Stimulated activated CD4-positive, alpha-beta T cell treated with anti-CD3 and anti-CD28 coated beads, Interleukin-1b, Interleukin-23, amount 100 ng/mL, for 1 hour (primary cell): ENCODE measurements at places on chromosomes 3 and 15.
A peak's percentile ranks its signal among the peaks of the same experiment; 100 is the strongest.

DNA sequence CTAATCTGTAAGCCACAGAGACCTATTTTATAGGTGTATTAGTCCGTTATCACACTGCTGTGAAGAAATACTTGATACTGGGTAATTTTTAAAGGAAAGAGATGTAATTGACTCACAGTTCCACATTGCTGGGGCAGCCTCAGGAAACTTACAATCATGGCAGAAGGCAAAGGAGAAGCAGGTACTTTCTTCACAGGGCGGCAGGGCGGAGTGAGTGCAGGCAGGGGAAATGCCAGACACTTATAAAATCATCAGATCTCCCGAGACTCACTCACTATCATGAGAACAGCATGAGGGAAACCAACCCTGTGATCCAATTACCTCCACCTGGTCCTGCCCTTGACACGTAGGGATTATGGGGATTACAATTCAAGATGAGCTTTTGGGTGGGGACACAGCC lies 108.7 kb downstream of the GALK2 start:
- no peak for DNase-seq

- DNase-seq = no peak
Observed at GRCh38 chr3:27573780-27574437, 89.7 kb upstream of the SLC4A7 start.

GRCh38 chr3:42685363-42685881 lies at the start of gene KLHL40:
Gene KLHL40, plus strand, starts transcription at chr3:42685537. Its CDS starts 82 bp downstream, at chr3:42685619.
- DNase-seq = no peak

GRCh38 chr15:53193149-53193548 lies 403.0 kb upstream of the ONECUT1 start:
- DNase-seq = no peak

- no peak for DNase-seq
Observed at GRCh38 chr15:98547275-98547674, 101.1 kb upstream of the IGF1R start.

- DNase-seq = no peak
Observed at GRCh38 chr3:172161959-172162358, 122.6 kb downstream of the FNDC3B start.

DNA sequence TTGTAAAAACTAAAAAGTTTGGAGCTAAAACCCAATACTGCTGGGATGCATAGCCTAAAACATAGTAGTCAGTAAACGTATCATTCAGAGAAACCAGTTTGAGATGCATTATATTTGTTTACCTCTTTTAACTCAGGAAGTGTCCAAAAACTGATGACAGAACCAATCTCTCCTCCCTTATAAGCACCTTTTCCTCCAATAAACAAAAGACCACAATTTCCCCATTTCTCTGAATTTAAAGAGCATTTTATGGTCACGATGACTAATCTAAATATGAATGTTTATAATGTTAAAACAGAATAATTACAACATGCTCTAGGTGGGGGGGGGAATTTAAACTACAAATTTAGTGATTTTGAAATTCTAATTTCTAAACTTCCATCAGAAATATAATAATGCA lies 58.5 kb downstream of the CEP63 start:
- DNase-seq = no peak

DNA sequence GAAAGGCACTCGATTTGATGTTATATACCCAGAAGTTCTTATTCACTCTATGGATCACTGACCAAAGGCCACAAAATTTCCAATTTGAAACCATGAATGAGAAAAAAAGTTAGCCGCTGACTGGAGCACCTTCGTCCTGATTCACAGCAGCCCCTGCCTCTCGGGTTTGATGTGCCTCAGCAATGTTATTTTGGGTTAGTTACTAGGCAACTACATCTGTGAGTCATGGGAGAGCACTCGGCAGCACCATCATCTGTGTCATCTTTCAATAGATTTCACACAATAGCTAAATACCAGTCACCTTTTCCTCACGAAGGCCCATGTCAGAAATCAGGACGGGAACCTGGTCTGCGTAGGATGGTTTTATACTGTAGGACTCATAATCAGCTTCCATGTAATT lies 269.2 kb downstream of the ZBBX start:
- no peak for DNase-seq

DNA sequence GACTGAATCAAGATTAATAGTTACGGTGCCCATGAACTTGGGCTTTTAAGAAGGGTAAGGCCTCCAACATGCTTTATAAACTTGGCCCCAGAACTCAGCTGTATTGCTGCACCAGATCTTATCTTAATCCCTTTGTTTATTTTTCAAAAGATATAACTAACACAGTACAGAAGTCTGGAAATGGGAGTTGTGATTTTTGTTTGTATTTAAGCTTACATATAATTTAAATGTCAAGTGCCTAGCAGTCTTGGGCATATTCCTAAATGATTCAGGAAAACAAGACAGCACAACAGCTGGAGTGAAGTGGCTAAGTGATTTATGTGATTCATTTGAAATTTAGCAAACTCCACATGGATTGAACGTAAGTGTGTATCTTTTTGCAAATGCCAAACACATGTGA lies 56.2 kb downstream of the NBEAL2 start:
- no peak for DNase-seq

DNA sequence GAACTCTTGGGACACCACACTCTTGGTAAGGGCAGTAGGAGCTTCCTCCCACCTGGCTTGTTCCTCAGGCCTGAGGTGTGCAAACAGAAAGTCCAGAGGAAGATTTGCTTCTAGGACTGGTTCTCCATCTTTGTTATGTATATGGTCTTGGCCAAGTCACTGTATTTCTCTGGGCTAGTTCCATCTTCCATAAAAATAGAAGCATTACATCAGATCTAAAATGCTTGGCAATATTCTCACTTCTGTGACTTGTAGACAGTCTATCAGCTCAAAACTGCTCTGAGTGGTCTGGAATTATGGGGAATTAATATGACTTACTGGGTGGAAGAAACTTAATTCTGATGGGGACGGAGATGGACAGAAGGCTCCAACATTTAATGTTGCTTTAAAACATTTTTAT lies 55.2 kb downstream of the TMEM108 start:
- DNase-seq = no peak

GRCh38 chr15:95784508-95784907 lies 546.0 kb upstream of the NR2F2 start:
- no peak for DNase-seq

DNA sequence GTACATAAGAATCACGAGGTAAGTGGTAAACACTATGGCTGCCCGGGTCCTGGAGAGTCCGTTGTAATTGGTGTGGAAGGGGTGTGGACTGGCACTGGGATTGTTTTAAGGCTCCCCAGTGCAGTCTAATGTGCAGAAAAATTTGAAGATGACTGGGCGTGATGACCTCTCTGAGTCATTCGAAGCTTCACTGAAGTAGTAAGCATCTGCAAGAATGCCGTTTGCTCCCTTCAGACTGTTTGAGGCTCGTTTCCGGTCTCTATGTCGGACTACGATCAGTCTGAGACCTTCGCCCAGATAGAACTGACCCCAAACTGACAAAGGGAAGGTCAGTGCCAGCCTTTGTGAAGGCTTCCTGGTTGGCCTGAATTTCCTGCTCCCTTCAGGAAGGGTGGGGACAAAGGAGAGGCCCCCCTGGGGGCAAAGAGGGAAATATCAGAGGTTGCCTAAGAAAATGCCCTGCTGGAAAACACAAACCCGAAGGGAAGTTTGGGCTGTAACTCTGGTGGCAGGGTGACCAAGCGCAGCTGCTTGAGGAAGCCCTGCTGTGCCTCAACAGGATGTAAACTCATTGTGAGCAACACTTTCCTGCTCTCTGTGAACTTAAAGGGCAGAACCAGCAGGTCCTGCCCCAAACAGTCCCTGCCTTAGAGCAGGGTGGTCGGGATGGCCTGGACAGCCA lies 34.6 kb downstream of the BTD start:
- DNase-seq = no peak

- peak; percentile 2 for DNase-seq
Observed at GRCh38 chr3:43691120-43691995, 620 bp downstream of the ABHD5 start.

DNA sequence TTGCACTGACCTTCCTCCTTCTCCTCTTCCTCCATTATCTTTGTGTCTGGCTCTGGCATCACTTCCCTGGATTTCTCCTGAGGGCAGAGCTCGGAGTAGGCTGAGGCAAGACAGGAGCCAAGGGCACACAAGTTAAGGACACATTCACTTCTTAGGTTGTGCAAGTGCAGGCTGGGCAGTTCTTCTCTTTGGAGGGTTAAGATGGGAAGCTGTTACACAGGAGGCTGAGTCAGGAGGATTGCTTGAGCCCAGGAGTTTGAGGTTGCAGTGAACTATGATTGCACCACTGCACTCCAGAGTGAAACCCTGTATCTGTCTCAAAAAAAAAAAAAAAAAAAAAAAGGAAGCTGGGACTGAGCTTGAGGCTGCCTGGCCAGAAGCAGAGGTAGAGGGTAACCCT lies 176.2 kb upstream of the ANKRD28 start:
- DNase-seq = no peak
